Psoas muscle (tissue), 8 donors: ENCODE measurements at places on chromosomes 4 and X. TPM values are rescaled to one million over a fixed set of nuclear protein-coding genes. Genes with fewer than 3 reads are reported as not detected.

The GPC3 gene
- total RNA-seq, result 0.78 TPM

The ABCG2 gene
- total RNA-seq, result 1.8 TPM

The TLR10 gene
- total RNA-seq, result 0.17 TPM

The SOD3 gene
- total RNA-seq, result 11.6 TPM

The LETM1 gene
- 26.8 TPM for total RNA-seq

The CXCR3 gene
- not detected for total RNA-seq

DNA sequence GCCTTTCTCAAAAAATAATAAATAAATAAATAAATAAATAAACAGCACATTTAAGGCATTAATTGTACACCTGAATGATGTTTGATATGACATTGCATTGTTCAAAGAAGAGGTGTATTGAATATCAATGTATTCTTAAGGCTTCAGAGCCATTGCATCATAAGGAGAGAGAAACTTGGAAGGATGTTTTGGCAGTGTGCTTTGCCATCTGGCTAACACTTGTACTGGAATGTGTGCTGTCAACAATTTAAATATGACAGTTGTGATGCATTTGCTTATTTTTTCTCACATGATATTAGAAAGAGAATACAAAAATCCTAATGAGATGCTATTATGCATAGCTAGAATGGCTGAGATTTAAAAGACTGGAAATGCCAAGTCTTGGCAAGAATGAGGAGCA lies 67.8 kb downstream of the FAM133A start:
- no peak overlapping the region for H3K4me3 ChIP-seq
- no peak overlapping the region for H3K27ac ChIP-seq
- no peaks in the 10 kb centered on the region for H3K27me3 ChIP-seq
- no peak for DNase-seq
- H3K4me1 ChIP-seq, result no peaks in the 10 kb centered on the region

The NMU gene
- not detected for total RNA-seq

DNA sequence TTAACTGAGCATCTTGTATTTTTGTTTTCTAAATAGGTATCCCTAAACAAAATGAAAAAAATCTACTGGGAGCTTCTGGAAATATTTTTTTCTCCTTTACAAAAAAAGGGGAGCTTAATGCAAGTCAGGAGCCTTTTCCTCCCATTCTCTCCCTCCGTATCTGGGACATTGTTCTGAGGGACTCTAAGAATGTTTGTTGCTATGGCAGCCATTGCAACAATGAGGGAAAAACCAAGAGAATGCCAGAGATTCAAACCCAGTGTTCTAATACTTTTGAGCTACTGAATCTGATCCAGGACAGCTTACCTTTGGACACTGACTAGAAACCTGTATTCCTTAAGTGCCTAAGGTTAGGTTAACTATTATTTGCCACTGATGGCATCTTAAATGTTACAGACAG lies 485.7 kb upstream of the HS3ST1 start:
- H3K27ac ChIP-seq, result no peak overlapping the region
- no peaks in the 10 kb centered on the region for H3K4me1 ChIP-seq
- no peaks in the 10 kb centered on the region for H3K36me3 ChIP-seq
- DNase-seq, result no peak
- H3K4me3 ChIP-seq, result no peak overlapping the region
